Coronary artery (tissue), 2 donors: ENCODE measurements at places on chromosomes 11 and 22.

DNA sequence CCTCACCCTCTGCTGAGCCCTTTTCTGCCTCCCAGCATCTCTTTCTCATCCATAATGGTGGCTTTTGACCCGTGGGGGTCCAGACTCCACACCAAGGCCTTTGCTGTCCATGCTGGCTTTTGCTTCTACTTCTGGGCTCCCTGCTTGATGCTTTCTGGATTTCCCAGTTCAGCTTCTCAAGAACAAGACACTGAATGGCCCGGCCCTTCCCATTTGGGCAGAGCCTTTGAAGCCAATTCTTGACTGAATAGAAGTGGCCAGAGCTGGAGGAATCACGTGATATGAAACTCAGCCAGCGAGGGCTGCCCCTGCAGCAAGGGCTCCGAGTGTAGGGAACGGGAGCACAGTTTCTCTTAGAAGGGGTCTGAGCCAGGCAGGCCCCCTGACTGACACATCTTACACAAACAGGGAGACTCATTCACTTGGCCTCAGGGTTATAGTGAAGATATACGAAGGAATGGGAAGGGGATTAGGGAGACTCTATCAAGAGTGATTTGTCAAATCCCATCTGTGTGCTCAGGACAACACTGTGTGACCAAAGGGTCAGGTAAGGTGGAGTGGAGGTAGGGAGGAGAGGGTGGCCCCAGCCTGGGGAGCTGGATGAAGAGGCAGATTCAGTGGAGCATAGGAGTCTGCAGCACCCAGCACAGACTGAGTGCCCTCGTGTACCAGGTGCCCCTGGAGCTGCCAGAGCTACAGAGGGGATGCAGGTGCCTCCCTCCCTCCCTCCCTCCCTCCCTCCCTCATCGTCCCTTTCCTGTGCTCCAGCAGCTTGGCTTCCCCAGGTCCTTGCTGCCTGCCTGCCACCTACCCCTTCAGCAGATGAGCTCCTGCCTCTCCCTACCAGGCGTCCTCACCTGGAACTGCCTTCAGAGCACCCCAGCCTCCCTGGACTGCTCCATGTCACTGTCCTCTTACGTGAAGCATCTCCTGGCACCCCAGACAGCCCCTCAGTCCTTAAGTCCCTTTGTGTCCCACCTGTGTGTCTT is 106.0 kb downstream of the TRIM29 start:
- DNase-seq = peak; percentile 54

GRCh38 chr11:35131886-35132285 is 7.1 kb upstream of the CD44 start:
- DNase-seq = no peak

DNA sequence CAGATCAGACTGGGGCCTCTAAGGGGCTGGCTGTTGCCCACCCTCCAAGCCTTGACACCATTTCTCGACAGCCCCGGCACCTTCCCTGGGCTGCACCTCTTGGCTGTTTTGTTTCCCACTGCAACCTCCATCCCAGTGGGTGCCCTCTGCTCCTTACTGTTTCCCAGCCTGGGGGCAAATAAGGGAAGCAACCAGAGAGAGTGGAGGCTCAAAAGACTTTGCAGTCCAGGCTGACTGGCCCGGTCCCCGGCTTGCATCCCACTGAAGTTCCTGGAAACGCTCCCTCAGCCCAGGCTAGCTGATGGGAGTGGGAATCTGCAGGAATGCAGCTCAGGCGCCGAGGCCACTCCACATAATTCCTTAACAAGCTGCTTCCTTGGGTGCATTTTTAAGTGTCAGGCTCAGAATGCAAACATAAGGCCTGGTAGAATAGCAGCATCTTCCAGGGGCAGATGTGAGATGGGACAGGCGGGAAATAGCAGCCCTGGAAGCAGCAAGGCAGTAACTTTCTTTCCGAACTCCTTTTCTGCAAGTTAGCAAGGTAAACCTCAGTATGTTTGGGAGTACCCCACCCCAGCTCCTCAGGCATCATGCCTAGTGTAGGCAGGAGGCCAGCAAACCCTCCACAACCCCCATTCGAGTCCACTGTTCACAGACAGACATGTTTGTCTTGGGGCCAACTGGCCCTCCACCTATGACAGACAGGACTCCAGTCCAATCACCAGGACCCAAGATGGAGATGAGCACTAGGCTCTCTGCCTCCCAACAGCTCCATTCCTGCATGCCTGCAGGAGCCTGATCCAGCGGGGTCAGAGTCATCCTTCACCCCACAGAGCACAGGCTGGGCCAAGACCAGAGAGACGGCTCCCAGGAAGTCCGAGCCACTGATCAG is 39.3 kb downstream of the RPL27A start:
- no peak for DNase-seq

- no peak for DNase-seq
Observed at GRCh38 chr11:57751676-57752253, at the start of gene BTBD18. TSS of gene BTBD18 (minus strand) at chr11:57751819. CDS start at chr11:57751188, 631 bp downstream.

- no peak for DNase-seq
Observed at GRCh38 chr11:117443266-117444186, 115.9 kb downstream of the CEP164 start.

- DNase-seq = no peak
Observed at GRCh38 chr11:124717786-124718651, 21.7 kb upstream of the NRGN start.

DNA sequence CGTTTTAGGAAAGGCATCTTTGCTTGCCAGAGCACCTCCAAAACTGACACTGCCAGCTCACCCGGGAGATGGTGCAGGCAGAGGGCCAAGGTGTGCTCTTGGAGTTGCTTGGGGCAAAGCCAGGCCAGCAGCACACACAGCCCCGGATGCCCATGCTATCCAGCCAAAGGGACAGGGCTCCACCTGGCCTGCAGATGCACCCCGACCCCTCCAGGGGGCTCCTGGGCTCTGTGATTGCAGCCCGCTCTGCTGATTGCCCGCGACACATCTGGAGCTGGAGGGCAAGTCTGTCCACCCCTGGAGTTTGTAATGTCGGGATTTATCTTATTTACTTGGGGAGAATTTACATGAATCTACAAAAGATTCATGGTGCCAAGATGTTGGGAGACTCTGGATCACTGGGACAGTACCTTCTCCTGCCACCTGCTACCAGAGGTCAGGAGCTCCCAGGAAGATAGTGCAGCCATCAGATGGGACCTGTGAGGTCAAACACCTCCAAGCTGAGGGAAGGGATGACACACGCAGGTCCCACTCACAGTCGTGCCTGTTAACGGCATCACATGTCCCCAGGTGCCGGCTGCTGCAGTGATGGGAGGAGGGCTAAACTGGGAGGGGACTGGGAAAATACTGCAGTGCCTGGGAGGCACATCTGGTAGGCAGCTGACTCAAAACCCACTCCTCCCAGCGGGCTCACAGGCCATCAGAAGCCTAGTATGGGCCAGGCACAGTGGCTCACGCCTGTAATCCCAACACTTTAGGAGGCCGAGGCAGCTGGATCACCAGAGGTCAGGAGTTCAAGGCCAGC is 17.2 kb downstream of the CBX7 start:
- DNase-seq = no peak

GRCh38 chr11:117328375-117329010 is 839 bp downstream of the CEP164 start:
- DNase-seq = no peak

DNA sequence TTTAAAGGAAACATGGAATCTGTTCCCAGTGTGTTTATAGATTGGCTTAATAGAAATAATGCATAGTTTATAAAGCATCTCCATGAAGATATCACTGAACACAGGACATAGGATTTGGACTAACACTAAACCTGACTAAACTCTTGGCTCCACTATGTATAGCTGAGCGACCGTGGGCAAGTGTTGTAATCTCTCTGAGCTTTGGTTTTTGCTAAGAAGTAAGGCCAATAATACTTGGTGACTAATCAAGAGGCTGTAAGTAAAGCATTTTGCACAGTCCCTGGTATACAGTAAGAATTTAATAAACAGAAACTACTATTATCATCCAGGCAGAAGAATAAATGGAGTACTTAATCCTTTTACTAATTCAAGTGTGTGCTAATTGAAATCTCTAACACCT is 125.5 kb upstream of the MTMR2 start:
- no peak for DNase-seq

DNA sequence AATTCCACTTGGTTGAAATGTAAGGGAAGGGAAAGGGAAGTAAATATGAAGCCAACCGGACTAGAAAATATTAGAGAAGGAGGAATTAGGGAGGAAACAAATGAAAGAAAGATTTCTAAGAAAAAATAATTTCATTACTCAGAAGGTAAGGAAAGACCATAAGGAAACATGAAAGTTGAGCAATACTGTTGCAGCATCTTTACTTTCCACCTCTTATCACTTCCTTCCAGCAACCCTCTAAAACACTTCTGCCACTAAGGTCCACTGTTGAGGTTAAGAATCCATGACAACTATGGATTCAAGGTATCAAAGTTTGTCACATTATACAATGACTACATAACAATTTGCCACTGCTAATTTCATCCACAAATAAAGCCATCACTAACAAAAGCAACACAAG is 308.6 kb downstream of the DLG2 start:
- no peak for DNase-seq
